ENCODE measurements at places on chromosomes 12 and 14. TPM values are rescaled to one million over a fixed set of nuclear protein-coding genes. Genes with fewer than 3 reads are reported as not detected.

TCL1B gene
- total RNA-seq: not detected

TCL1A gene
- total RNA-seq: 2.2 TPM

NOS1 gene
- total RNA-seq: 1.2 TPM

SIRT4 gene
- 5.1 TPM for total RNA-seq

B4GALNT3 gene
- total RNA-seq: 3.2 TPM

NKX2-8 gene
- 0.11 TPM for total RNA-seq
